ENCODE measurements at places on chromosomes 5 and 9. TPM values are rescaled to one million over a fixed set of nuclear protein-coding genes. Genes with fewer than 3 reads are reported as not detected.

CCDC180 gene
- total RNA-seq, result 9.9 TPM

CCDC152 gene
- 15.2 TPM for total RNA-seq

DNA sequence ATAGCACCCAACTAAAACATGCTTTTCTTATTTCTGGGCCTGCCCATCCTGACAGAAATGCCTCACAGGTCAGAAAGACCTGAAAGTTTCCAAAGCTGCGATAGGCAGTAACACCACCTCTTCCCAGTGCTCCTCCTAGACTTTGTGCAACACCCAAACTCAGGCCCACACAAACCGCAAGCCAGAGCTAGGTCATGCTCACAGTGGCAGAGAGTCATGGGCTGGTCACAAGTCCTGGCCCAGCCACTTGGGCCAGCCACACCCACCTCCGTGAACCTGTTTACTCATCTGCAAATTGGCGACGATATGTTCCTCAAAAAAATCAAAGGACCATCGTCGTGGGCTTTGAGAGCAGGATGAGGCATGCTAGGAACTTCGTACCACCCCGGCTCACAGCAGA, 44.0 kb upstream of the SLC25A51 start:
- no peak for DNase-seq

HSD17B3 gene
- total RNA-seq, result not detected

WWC1 gene
- 37.4 TPM for total RNA-seq

RGS7BP gene
- 49.2 TPM for total RNA-seq
